Activated CD4-positive, CD25-positive, alpha-beta regulatory T cell treated with anti-CD3 and anti-CD28 coated beads, Interleukin-2, amount 50 U/mL, for 16 hours (primary cell): ENCODE measurements at places on chromosomes 1 and 21.

GRCh38 chr1:32933742-32934322 lies 30.8 kb downstream of the RNF19B start:
- DNase-seq: no peak

GRCh38 chr1:178051071-178051470 lies 42.8 kb upstream of the RASAL2 start:
- no peak for DNase-seq

- DNase-seq: no peak
Observed at GRCh38 chr1:38625939-38626338, 233.6 kb downstream of the RRAGC start.

- no peak for DNase-seq
Observed at GRCh38 chr1:226474041-226474440, 66.1 kb upstream of the PARP1 start.

DNA sequence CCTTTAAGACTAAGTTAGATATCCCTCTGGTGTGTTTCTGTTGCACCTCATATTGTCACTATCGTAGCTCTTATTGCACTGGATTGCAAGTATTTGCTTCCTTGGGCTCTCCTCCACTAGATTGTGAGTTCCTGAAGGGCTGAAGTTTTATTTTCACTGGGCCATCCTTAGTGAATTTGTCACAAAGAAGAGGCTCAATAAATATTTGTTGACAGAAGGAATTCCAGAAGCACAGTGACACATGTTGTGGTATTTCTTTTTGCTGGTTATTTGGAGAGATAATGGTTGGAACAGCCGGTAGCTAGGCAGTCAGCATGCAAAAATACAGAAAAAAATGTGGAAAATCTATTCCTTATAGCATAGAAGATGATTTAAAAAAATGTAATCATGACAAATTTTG lies 129.9 kb upstream of the ZRANB2 start:
- no peak for DNase-seq

DNA sequence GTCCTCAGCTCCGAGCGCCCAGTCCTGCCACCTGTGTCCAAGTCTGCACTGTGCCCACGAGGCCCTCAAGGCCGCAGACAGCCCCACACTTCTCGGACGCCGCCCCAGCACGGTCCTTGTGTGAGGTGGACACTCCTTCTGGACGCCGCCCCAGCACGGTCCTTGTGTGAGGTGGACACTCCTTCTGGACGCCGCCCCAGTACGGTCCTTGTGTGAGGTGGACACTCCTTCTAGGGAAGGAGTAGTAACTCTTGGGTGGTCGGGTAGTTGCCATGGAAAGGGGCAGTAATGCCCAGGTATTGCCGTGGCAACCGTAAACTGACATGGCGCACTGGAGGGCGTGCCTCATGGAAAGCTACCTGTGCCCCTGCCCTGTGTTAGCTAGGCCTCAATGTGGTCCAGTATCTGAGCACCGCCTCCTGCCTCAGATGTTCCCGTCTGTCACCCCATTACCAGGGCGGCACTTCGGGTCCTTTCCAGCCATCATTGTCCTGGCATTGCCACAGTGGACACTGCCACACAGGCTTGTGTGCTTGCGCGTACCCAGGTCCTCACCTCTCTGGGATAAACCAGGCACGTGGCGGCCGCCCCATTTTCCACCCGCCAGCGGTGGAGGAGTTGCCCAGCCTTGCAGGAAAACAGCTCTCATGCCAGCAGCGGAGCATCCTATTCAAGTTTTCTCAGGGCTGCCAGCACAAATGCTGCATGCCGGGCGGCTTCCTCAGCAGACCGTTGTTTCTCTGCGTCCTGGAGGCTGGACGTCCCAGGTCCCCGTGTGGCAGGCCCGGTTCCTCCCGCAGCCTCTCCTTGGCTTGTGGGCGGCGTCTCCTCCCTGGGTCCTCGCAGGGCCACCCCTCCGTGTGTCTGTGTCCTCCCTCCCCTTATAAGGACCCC lies 40.8 kb upstream of the POFUT2 start:
- no peak for DNase-seq

- DNase-seq: no peak
Observed at GRCh38 chr21:36175771-36176565, 19.3 kb downstream of the DOP1B start.

GRCh38 chr1:186202271-186202764 lies 172.7 kb downstream of the TPR start:
- no peak for DNase-seq

DNA sequence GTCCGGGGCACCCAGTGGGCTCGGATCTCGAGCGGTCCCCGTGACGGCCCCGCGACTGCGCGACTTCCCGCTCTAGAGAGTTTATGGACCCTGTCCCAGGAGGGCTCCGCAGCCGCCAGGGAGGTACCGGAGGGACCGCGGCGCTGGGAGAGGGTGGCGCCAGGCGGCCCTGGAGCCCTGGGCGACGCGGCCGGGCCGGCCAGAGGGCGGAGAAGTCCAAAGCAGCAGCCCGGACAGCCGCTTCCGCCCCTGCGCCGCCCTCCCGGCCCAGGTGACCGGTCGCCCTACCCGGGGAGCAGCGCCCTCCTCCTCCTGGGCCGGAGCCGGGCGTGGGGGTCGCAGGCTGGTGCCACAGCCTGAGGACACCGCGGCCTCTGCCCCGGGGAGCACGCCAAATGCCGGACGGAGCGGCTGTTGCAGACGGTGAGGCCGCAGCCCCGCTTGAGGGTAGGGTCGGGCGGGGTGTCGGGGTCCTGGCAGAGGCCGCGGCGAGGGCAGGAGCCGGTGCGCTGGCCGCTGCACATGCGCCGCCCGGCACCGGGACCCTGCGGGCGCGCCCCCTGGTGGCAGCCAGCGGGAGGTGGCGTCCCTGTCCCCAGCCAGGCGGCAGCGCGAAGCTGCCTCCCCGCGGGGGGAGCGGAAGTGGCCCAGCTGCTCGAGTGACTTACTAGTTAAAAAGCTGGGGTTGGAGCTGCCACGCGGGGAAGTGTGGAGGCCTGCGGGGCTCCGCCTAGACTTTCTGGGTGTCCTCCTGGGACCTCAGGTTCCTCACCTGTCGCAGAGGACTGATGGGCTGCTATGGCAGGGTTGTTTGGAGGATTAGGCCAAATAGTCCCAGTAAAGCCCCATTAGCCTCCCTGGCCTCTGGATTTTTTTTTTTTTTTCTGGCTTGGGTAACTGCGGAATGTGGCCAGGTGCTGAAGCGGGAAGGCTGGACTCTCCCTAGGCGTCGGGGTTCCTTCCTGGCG lies 20.9 kb upstream of the ZNF678 start:
- peak; percentile 79 for DNase-seq

DNA sequence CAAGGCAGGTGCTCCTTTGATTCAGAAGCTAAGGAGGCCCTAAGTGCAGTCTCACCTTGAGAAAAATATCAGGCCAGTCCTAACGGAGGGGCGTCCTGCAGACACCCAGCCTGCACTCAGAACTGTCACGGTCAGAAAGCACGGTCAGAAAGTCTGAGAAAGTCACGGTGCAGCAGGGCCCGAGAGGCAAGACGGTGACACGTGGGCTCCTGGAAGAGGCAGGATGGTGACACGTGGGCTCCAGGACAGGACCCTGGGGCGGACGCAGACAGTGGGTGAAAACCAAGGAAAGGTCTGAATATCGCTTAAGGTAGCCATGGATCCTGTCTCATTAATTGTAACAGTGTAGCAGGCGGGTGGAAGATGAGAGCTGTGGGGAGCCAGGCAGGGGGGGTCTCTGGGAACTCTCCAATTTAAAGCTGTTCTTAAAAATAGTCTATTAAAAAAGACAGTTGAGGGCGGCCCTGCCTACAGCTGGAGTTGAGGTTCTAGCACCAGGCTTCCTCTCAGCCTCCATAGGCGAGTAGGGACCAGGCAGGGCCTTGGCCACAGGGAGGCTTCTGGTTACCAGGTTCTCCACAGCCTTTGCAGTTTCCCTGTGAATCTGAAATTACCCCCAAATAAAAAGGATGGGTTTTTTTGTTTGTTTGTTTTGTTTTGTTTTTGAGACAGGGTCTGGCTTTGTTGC lies 65.2 kb downstream of the FAAP20 start:
- no peak for DNase-seq

- no peak for DNase-seq
Observed at GRCh38 chr1:221335161-221336101, 406.5 kb downstream of the DUSP10 start.

- DNase-seq: no peak
Observed at GRCh38 chr1:101051688-101052638, 26.4 kb upstream of the DPH5 start.

DNA sequence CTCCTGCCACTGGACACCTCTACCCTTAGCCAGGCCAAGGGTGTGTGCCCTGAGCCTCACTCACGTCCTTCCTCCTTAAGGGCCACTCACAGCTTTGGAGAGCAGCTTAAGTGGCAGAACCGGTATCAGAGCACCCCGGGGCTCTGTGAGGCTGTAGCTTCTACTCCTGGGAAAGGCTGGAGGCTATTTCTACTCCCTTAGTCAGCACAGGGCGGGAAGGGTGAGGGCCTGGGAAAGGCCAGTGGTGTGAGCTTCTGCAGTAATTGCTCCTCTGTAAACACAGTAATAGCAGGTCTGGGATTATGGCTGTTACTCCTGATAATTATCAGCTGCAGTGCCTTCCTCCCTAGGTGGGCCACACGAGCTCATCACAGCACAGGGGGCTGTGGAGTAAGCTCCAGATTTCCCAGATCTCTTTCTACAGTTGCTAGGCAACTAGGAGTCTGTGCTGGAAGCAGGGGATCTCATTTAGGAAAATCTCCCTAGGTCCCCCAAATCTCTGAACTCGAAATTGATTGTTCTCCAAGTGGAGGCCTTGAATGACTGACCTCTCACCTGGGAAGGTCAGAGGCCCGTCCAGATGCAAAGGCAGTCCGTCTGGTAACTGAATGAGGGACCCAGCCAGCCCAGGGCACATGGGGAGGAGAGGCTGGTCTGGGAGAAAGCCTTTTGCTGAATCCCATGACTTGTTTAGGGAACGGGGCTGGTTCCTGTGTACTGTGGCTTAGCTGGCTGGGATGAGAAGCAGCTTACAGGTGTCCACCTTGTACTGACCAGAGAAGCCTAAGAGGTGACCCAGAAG lies 29.3 kb downstream of the IER5 start:
- no peak for DNase-seq

DNA sequence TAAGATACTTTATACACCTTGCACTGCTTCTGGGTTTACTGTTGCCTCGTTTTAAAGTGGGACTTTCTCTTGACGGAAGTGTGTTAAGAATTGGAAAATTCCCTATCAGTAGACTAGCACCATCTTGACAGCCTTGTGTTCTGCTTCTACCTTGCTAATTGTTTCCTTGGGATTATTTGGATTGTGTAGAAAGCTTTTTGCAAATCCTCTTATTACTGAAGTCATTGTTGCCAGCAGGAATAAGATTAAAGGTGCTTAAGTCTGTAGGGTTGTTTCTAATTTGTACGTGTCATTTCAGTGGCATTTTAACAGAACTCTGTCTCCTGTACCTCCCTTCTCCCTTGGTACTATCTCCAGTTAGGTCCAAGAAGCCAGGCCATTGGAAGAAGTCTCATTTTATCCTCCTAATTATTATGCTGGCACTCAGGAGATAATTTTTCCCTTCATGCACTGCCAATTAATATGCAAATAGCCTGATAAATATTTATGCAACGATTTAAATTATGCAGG lies 107.7 kb downstream of the POU2F1 start:
- no peak for DNase-seq

DNA sequence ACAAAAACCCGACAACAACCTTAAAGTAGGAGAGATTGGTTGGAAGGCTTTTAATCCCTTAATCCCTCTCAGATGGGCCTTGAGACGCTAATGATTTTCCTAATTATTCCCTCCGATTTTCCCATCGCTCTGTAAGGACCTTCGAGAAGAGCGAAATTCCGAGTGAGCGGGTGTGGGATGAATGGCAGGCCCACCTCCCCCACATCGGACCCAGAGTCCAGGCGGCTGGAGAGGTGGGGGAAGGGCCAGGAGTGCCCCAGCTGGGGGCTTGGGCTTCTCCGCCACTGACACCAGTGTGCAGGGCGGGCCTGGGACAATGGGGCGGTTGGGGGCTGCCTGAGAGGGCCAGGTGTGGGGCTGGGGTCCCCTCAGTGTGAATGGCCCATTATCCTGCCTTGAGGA lies 23.4 kb downstream of the RHBG start:
- DNase-seq: no peak

DNA sequence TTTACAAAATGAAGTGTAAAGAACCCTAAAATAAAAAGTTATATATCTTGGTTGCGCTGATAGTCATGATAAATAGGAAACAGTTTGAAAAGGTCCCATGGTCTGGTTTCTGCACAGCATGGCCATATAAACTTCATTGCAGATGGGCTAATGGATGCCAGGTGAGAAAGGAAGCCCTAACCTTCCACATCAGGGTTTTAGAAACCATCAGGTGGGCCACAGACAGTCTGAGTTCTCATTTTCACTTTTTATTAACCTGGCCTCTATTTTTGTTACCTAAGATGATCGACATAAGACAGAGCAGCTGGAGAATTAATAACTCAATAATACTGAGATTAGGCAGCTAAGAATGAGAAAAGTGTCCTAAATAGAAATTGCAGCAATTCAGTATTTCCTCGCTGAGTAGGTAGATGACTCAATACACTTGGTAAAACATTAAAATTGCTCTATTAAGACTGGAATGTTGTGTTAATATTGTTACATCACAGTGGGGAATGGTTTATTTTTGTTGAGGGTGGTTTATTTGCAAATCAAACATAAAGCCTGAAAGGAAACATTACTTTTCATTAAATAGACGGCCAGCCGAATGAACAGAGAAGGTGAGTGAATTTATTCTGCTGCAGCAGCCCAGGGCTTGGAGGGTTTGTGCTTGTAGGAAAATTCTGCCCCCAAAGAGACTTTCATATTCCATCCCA lies 21.1 kb downstream of the C1orf21 start:
- DNase-seq: no peak

DNA sequence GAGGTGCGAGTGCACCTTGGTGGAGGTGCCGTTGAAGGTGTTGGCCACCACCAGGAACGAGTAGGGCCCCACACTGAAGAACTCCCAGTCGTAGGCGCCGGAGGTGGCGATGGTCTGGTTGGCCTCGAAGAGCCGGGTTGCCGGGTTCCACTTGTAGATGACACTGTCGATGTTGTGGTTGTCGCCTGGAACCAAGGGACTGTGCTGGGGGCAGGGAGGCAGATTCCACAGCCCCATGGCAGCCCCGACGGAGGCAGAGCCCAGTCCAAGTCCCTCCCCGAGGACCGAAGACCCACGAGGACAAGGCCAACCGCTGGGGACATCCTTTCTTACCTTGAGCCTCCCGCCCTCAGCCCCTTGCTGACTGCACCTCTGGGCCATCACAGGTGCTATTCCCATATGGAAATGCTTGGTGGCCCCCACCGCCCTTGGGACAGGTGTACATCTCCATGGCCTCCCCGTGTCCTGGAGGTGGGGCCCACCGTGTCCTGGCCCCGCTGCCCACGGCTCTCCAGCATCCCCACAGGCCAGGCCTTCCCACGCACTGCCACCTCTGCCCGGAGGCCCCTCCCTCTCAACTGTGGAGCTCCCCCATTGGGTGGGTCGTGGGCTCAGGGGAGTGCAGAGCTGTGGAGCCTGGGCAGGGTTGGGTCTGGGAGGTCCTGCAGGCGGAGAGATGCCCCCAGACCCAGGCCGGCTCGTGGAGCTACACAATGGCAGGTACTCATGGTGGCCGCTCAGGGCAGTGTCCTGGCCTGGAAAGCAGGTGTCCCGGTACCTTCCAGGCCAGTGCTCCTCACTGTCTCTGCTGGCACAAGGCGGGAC lies 17.9 kb downstream of the KRTAP10-1 start:
- no peak for DNase-seq
